ENCODE measurements at places on chromosomes 6 and 20.
A peak's percentile ranks its signal among the peaks of the same experiment; 100 is the strongest.

DNA sequence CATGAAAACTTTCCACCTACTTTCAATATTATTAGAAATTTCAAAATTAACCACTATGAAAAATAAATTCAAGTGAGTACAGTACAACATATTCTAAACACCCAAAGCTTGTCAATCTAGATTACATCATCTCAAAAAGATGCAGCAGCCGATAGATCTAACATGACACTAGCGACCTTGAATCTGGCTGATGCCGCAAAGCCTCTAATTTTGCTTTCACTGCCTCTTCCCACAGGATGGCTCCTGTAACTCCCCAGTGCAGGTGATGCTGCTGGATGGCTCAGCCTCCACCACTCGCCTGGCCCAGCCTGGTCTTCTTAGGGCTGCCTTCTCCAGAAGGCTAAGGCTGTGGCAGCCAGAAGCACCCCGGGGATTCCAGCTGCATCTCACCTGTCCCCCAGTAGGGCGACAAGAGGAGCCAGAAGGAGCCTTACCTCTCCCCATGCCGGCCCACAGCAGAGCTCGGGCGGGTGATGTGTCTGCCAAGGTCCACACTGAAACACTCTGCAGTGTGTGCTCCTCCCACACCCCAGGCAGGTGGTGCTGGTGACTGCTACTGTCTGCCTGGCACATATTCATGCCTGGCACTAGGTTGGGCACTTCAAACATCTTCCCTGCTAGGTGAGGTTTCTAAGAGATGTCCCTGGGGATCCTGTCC, 82.1 kb downstream of the SLC23A2 start:
- peak; percentile 47 for DNase-seq

DNA sequence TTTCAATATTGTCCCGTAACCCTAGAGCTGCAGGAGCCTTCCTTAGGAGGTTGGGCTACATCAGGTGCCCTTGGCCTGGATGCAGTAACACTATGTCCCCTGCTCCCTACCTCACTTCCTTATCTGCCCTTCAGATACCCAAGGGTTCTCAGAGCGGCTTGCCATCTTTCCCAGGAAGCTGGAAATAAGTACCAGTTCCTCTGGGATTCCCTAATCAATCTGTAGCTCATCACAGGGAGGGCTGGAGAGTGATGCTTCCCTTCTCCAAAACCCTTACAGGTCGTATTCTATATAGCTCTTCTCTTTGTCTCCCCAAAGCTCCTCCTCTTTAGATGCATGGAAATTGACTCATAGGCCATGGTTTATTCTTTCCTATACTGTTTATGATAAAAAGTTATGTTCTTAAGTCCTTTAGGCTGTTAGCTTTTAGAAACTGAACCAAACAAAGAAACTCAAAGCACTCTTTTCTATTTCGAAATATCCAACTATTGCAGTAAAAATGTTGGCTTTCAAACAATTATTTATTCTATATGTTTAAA, 4.2 kb downstream of the MYCT1 start:
- DNase-seq, result no peak

- no peak for DNase-seq
Measured at GRCh38 chr6:163857421-163857820, 442.9 kb downstream of the QKI start.

DNA sequence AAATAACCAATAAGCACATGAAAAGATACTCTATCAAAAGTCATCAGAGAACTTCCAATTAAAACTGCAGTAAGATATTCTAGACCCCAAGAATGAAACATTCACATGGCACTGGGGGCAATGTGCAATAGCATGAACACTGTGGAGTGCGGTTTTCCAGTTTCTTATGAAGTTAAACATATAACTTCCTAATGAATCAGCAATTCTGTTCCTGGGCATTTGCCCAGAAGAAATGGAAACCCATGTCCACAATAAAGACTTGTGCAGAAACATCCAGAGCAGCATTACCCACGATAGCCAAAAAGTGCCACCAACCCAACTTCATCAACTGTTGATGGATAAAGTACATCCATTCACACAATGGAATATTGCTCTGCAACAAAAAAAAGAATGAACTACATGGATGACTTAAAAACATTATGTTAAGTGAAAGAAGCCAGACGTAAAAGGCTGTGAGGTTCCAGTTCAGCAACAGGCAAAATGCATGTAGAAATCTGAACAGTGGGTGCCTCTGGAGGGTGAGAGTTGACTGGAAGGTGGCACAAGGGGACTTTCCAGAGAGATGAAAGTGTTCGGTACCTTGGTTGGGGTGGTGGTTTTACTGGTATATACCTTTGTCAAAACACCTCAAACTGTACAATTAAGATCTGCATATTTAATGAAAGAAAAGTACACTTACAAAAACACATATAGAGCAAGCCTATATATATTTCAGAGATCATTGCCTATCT, 207.2 kb upstream of the ECI2 start:
- no peak for DNase-seq

DNA sequence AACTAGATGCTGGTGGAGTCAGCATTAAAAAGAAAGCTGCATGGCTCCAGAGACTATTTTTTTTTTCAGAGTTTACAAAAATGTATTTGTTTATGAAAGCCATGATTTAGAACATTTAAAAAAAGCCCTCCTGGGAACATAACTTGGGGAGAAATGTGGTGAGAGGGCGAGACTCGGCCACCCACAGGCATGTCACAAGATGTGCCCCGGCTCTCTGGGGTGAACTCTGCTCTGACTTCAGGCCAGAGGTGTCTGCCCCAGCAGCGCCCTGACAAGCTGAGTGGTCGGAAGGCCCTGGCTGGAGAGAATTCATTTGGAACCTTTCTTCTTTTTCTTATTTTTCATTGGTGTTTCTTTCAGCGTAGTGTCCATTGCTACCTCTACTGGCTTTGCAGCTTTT, 21.7 kb upstream of the RFPL4B start:
- no peak for DNase-seq

- peak; percentile 6 for DNase-seq
Measured at GRCh38 chr6:99282479-99283062, 66.9 kb downstream of the FAXC start.

Data from LNCaP clone FGC (cell line).